LNCaP clone FGC (cell line): ENCODE measurements at places on chromosomes 1 and 21.

DNA sequence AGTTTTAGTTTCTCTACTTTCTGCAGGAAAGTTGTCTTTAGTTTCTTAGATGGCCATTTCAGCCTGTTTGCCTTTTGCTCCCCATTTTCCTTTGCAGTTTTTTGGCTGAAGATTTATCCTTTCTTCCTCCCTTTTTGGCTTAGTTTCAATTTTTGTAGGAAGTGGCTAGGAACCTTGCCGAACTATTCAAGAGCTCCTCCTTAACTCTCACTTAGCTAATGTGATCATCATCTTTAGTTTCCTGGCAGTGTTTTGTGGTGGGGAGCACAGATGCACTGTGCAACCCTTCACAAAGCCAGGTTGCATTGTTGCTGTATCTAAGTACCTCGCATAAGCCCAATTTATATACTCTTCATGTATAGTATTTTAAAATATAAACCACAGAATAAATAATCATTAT is 28.8 kb upstream of the CCDC181 start:
- DNase-seq: no peak

DNA sequence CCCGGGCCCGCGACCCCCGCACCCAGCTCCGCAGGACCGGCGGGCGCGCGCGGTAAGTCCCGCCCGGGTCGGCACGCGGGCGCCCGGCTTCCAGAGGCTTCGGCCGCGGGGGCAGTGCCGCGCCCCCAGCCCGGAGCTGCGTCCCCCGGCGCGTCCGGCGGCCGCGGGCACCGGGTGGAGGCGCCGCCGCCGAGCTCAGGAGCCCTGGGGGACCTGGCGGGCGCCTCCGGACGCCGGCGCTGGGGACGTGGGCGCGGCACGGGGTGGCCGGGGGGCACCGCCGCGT is 227 bp downstream of the NBL1 start:
- DNase-seq: no peak

- no peak for DNase-seq
Measured at GRCh38 chr1:18347559-18347958, 133.2 kb upstream of the KLHDC7A start.

GRCh38 chr1:224644553-224645154 is 28.5 kb downstream of the CNIH3 start:
- DNase-seq: peak; percentile 34

DNA sequence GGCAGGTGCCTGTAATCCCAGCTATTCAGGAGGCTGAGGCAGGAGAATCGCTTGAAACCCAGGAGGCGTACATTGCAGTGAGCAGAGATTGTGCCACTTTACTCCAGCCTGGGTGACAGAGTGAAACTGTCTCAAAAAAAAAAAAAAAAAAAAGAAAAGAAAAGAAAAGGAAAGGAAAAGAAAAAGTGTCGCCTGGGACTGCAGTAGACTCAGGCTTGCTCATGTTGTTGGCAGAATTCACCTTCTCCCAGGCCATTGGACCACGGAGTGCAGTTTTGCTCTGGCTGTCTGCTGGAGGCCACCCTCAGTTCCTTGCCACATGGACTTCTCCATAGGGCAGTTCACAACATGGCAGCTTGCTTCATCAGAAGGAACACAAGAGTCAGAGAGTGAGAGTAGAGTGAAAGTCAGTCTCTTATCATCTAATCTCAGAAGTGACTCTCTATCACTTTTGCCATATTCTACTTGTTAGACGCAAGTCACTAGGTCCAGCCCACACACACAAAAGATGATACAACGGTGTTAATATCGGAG is 29.2 kb downstream of the BCAS2 start:
- DNase-seq: no peak

- DNase-seq: no peak
Measured at GRCh38 chr21:30707409-30707808, 11.2 kb downstream of the KRTAP21-3 start.
